ENCODE measurements at places on chromosomes 2 and 18.
A peak's percentile ranks its signal among the peaks of the same experiment; 100 is the strongest.

DNA sequence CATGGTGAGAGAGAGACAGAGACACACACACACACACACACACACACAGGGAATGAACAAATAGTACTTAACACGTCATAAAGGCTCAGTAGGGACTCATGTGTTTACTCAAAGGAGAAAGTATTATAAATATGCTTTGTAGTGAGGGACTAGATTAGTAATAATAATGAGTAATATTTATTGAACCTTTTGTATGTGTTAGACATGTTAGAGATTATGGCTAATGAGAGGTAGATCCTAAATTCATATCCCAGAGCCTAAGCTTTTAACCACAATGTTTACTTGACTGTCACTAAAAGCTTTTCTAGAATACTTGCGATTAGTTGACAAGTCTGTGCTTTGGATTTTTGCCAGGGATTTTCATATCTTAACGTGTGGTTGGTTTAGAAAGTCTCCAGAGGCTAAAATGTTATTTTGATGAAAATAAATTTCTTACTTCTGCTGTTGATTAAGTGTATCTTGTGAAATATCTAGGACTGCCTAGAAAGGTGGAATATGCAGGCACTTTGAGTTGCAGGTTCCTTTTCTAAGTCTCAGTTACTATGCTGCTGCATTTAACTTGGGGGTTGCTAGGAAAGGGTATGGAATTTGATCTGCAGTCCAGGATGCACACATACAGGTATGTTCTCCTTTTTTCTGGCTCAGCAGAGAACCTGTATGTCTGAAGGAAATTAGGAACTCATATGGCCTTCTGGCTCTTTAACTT is 64.5 kb downstream of the UBR3 start:
- H3K27ac ChIP-seq = peak overlapping the region; percentile 28
- no peaks in the 10 kb centered on the region for H3K27me3 ChIP-seq
- H3K4me3 ChIP-seq = no peak overlapping the region
- H3K36me3 ChIP-seq = no peaks in the 10 kb centered on the region

DNA sequence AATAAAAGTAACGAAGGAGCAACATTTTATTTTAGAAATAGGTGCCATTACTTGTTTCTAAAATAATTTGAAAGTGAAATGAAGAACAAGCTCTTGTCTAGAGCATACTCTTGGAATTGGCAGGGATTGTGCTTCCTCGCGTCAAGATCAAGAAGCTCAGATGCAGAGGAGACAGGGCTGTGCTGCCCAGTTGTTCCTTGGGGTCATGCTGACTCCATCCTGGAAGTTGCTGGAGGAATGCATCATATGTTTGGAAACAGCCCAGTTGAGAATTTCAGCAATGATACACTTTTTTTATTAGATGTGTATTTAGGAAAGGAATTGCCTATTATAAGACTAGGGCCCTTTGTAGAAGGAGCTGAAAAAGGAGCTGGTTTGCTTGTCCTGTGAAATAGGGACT is 17.2 kb downstream of the LTBP1 start:
- no peaks in the 10 kb centered on the region for H3K4me1 ChIP-seq
- H3K27ac ChIP-seq = no peak overlapping the region
- H3K4me3 ChIP-seq = no peak overlapping the region
- H3K36me3 ChIP-seq = no peaks in the 10 kb centered on the region
- no peaks in the 10 kb centered on the region for H3K27me3 ChIP-seq

DNA sequence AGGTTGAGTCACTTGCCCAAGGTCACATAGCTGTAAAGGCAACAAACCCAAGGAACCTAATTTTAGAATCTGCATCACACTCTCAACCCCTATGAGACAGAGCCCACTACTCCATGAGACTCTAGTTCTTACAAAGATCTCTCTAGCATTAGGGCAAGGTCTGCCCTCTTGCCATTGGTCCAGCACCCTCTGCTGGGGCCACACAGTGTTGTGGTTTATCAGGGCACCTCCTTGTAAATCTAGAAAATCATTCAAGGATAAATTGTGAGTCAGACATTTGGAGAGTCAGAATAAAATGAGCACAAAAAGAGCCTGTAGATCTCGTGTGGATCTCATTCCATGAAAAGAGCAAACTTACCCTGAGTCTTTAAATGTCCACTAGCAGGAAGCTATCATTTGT is 91.2 kb downstream of the SLC8A1 start:
- no peaks in the 10 kb centered on the region for H3K36me3 ChIP-seq
- no peaks in the 10 kb centered on the region for H3K27me3 ChIP-seq
- no peak overlapping the region for H3K27ac ChIP-seq
- no peaks in the 10 kb centered on the region for H3K4me1 ChIP-seq

GRCh38 chr18:9950289-9951016 is 36.6 kb downstream of the VAPA start:
- peaks cover 12% of the 10 kb centered on the region for H3K36me3 ChIP-seq
- no peak for DNase-seq
- no peaks in the 10 kb centered on the region for H3K27me3 ChIP-seq

- DNase-seq = peak; percentile 27
- no peak overlapping the region for H3K4me3 ChIP-seq
- no peaks in the 10 kb centered on the region for H3K27me3 ChIP-seq
These were observed 314.1 kb upstream of the THUMPD2 start for GRCh38 chr2:40093021-40093675.

DNA sequence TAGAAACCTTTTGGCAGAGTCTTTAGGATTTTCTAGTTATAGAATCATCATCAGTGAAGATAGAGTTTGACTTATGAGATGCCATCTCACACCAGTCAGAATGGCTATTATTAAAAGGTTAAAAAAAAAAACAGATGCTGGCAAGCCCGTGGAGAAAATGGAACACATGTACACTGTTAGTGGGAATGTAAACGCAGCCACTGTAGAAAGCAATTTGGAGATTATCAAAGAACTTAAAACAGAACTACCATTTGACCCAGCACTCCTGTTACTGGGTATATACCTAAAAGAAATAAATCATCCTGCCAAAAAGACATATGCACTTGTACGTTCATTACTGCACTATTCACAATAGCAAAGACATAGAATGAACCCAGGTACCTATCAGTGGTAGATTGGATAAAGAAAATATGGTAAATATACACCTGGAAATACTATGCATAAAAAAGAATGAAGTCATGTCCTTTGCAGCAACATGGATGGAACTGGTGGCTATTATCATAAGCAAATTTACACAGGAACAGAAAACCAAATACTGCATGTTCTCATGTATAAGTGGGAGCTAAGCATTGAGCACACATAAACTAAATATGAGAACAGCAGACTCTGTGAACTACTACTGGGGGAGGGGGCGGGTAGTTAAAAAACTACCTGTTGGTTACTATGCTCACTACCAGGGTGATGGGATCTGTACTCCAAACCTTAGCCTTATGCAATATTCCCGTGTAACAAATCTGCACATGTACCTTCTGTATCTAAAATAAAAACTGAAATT is 279.0 kb downstream of the KIAA1328 start:
- DNase-seq = no peak
- H3K36me3 ChIP-seq = peaks cover 4% of the 10 kb centered on the region

DNA sequence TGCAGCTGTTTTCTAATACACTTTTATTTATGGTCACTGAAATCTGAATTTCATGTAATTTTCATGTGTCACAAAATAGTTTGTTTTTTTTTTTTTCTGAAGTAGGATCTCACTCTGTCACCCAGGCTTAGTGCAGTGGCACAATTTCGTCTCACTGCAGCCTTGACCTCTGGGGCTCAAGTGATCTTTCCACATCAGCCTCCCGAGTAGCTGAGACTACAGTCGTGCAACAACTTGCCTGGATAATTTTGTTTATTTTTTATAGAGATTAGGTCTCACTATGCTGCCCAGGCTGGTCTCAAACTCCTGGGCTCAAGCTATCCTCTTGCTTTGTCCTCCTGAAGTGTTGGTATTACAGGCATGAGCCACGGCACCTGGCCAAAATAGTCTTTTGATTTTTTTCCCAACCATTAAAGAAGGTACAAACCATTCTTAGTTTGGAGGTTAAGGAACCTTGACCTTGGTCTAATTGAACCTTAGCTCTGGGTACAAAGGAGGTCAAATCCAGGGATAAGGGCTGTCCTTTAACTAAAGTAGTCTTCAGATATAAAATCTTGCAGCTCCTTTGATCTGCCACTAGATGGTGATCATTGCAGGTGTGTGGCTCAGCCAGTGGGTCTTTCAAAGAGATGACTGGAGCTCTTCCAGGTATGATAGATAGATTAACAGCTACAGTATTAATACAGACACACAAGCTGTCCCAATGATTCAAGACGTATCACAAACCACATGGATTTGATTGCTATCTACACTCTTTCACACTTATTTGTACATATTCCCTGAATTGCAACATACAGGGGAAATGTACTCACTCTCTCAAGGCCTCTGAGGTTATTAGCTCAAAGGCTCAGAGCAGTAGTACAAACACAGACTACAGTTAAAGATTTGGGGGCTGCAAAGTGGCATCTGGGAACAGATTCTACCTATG is 4.7 kb upstream of the KRCC1 start:
- no peaks in the 10 kb centered on the region for H3K36me3 ChIP-seq
- peak; percentile 77 for DNase-seq
- no peaks in the 10 kb centered on the region for H3K27me3 ChIP-seq
- H3K4me1 ChIP-seq = no peaks in the 10 kb centered on the region
- no peak overlapping the region for H3K27ac ChIP-seq

DNA sequence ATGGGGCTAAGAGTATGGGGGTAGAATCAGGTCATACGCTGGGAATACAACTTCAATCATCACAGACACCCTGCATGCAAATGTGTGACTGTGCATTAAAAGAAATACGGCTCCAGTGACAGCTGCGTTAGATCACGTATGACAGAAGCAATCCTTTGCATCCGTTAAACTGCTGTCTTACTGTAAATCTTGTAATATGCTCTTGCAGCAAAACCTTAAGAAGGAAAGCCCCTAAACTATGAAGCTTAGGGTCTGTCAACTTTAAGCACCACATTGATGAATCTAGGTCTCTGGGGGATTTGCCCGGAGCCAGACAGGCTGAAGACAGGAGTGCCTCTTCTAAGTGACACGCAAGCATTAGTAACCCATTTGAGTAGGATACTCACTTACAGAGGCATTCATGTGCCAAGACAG is 84.7 kb upstream of the EML6 start:
- DNase-seq = no peak
- H3K27ac ChIP-seq = no peak overlapping the region
- H3K27me3 ChIP-seq = no peaks in the 10 kb centered on the region
- peaks cover 32% of the 10 kb centered on the region for H3K36me3 ChIP-seq
- peaks cover 5% of the 10 kb centered on the region for H3K4me1 ChIP-seq

GRCh38 chr2:203549406-203549805 is 14.3 kb upstream of the RAPH1 start:
- H3K27me3 ChIP-seq = no peaks in the 10 kb centered on the region
- no peak overlapping the region for H3K27ac ChIP-seq
- DNase-seq = no peak
- no peak overlapping the region for H3K4me3 ChIP-seq

DNA sequence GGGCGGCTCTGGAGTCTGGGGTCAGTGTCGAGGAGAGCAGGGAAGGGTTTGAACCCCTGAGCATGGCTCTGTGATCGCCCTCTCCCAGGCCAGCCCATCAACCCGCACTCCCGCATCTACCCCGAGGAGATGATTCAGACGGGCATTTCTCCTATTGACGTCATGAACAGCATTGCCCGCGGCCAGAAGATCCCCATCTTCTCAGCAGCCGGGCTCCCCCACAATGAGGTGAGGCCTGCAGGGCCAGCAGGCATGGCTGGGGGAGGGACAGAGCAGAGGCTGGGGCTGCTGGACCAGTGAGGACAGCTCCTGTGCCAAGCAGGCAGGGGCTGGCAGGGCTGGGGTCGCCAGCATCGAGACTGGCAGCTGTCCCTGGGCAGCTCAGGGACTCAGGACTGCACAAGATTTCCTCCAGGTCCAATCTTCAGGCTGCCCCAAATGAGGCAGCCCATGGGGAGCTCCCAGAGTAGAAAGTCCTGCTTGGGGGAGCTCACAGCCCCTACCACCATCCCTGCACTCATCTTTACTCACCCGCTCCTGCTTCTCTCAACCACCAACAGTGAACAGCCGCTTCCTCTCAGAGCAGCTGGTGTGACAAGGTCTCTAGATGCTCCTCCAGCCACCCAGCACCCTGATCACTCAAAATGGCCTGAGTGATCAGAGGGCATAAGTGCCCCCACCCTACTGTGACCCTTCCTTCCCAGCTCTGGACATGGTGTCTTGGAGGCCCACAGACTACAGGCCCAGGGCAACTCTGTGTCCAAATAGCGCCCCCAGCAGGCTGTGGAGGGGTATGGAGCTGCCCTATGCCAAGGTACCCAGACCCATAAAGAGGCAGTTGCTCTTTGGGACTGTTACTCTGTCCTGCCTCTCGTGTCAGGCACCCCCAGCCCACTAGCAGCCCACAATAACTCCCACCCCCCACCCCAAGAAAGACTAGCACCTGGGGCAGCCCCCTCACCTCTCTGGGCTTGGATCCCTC is 18.3 kb upstream of the ANKRD53 start:
- no peak overlapping the region for H3K4me3 ChIP-seq
- no peaks in the 10 kb centered on the region for H3K36me3 ChIP-seq
- no peak overlapping the region for H3K27ac ChIP-seq
- peak; percentile 72 for DNase-seq

DNA sequence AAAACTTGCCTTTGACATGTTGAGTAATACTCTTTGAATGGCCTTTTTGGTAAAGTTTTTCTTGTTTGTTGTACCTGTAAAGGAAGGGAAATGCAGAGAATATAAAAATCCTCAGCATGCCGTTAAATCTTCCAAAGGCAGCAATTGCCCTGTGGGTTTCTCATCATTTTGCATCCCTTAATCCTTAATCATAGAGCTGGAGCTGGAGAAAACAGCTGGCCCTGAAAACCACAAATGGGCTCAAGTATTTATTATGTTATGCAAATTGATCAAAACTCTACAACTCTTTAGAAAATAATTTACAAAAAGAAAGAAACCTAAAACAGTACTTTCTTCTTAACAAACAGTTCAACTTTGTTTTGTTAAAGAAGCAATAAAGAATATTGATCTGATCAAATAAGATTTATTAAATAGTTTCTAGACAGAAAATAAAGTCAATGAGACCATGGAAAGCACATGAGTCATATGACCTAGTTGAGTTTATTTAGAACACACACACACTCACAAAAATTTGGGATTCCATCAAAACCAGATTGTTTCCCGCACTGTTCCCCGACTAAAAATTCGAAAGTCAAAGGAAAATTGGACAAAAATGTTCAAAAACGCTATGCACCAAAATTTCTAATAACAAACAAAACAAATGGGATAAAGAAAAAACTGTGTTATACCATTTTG is 309.0 kb downstream of the GULP1 start:
- peaks cover 22% of the 10 kb centered on the region for H3K4me1 ChIP-seq
- H3K27me3 ChIP-seq = no peaks in the 10 kb centered on the region
- H3K27ac ChIP-seq = peak overlapping the region; percentile 8

DNA sequence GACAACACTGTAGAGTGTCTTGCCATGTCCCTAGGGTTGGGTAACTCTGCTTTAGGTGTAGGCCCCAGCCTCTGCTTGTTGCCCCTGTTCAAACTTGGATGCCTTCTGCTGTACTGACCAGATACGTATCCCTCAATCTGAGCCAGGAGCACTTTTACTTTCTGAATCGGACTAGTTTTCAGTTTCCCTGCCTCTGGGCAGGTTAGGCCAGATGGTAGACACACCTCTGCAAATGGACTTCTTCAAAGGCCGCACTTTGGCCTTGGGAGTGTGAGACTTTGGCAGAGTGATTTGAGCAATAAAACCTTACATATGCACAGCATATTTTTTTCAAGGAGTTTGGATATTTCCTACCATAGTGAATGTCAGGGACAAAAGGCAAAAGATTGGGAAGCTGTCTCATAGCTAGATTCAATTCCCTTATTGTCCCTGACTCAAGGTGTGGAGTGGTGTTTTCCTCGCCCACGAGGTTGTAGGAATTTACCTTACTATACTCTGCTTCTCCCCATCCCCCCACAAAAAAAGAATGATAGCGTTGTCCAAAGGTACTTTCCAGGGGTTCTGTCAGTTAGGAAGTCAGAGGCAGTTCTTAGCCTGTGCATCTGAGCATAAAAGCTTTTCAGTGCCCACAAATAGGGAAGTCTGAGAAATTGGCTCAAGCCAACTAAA is 15.3 kb upstream of the PARD3B start:
- no peaks in the 10 kb centered on the region for H3K36me3 ChIP-seq
- H3K4me1 ChIP-seq = no peaks in the 10 kb centered on the region
- H3K27ac ChIP-seq = no peak overlapping the region
- no peak overlapping the region for H3K4me3 ChIP-seq

All from GM23338 (cell line).